ENCODE measurements at places on chromosomes 6 and 20. TPM values are rescaled to one million over a fixed set of nuclear protein-coding genes. Genes with fewer than 3 reads are reported as not detected.

The ZSCAN16 gene
- 10.3 TPM for total RNA-seq

The GSTA2 gene
- total RNA-seq: not detected

The FOXA2 gene
- total RNA-seq: not detected

The IP6K3 gene
- total RNA-seq: 3.9 TPM

The PSORS1C1 gene
- total RNA-seq: not detected

The TGM3 gene
- not detected for total RNA-seq

The AIF1 gene
- total RNA-seq: not detected

The CST2 gene
- not detected for total RNA-seq

The CDH4 gene
- 0.80 TPM for total RNA-seq

The SCGN gene
- 0.14 TPM for total RNA-seq

DNA sequence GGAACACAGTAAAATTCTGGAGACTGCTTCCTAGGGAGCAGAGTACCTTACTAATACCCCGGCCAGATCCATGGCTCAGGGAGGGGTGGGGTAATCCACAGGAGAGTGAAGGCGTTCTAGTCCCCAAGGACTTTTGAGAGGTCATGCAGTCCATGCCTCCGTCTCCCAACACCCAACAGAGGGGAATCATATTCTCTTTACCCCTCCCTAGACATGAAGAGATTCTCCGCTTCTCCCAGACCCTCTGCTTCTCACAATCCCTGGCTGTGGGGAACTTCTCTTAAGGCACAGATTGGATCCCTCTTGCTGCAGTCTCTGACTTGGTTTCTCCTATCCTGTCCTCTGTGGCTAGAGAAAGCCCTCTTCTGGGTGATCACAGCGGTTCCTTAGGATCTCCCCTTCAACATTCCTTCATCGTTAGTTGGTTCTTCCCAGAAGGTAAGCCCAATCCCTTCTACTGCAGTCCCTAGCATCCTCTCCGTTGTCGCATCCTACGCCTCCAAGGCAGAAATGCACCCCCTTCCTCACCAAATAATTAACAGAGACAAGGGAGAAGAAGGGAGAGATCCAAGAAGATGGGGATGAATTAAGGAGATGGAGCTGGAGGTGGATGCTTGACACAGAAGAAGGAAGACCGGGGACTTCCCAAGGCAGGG, 562 bp downstream of the GGT7 start:
- DNase-seq: no peak

DNA sequence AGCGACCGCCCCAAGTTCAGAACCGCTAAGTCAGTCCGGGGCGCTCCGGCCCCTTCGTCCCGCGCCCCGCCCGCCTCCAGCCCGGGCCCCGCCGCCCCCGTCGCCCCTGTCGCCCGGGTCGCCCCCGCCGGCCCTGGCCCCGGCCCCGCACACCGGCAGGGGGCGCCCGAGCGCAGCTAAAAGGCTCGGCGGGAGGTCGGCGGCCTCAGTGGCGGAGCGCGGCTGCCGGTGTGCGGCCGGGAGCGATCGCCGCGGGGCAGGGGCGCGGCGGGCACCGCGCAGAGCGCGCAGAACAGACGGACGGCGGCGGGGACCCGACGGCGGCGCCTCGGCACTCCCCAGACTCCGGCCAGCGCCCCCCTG, at the start of gene FNDC1:
TSS of gene FNDC1 (plus strand) at position 208 of the 363 bp plus-strand sequence. CDS start 197 bp downstream, outside the sequence.
- no peak for DNase-seq

DNA sequence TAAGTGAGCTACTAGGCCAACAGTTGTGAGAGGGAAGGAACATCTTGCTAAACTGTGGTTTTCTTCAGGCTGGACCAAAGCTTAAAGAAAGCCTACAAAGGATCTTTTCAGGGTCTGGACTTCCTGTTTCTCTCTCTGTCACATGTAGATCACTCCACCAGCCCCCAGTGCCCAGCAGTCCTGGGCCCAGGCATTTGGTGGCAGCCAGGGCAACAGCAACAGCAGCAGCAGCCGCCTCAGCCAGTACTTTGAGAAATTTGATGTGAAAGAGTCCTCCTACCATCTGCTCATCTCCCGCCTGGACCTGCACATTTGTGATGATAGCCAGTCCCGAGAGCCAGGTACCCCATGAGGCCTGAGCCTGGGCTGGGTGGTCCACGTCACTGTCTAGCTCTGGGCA, 44.1 kb downstream of the BLTP3A start:
- no peak for DNase-seq

- no peak for DNase-seq
These were observed 204.2 kb downstream of the TBC1D7 start for GRCh38 chr6:13124131-13124530.

DNA sequence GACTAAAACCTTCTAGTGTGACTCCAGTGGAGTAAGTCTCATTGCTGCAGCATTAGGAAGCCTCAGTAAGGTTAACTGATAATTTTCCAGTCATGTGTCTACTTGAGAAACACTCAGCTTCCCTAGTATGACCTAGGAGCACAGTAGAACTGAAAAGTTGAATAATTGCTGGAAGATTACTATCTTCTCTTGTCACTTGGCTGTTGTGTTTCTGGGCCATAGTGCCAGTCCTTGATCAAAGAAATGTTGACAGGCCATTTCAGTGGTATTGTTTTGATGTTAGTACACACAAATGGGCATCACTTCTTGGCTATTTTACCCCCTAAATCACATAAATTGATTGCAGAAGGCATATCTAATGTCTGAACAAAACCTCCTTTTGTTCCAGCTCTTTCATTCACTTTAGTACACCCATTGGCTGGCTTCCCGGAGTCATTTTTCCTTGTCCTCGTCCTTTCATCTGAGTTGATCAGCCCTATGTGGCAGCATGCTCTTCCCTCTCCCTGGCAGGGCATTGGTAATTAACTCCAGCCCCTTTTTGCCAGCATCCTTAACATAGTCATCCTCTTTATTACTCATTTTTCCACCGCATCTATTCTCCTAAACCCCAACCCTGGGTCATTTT, 6.0 kb downstream of the ENPP3 start:
- DNase-seq: no peak

DNA sequence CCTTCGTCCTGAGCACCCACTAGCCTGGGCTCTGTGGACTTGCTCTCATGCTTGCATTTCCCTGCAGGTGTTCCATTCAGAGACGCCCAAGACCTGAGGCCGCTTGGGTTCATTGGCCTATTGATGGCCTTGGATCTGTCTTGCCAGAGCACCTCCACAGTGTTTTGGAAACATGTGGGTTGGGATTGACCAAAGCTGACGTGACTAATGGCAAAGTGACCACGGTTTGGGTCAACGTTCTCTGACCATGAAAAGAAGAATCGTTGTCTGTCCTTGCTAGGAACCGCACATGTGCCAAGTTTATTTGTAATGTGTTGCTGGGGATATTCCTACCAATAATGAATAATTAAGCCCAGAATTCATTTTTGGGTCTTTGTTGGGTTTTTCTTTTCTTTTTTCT, 29.8 kb upstream of the BMP6 start:
- no peak for DNase-seq

GRCh38 chr6:15995493-15995892, 133.4 kb upstream of the MYLIP start:
- no peak for DNase-seq

- no peak for DNase-seq
These were observed 29.5 kb downstream of the STX11 start for GRCh38 chr6:144179828-144180227.

DNA sequence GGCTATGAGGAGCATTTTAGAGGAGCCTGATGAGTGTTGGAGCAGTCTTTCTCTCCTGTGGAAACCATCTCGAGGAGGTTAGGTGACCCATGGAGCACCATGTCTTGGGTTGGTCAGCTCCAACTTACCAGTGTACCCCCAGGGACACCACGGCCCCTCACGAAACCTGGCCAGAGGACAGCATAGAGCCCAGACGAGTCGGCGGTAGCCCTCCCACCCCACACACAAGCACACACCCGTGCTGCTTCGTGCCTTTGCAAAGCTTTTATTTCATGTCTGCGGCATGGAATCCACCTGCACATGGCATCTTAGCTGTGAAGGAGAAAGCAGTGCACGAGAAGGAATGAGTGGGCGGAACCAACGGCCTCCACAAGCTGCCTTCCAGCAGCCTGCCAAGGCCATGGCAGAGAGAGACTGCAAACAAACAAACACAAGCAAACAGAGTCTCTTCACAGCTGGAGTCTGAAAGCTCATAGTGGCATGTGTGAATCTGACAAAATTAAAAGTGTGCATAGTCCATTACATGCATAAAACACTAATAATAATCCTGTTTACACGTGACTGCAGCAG, 53.6 kb downstream of the EZR start:
- DNase-seq: no peak

GRCh38 chr20:23043376-23043775, 6.1 kb downstream of the THBD start:
- no peak for DNase-seq

- no peak for DNase-seq
These were observed 277.3 kb upstream of the PRND start for GRCh38 chr20:4444404-4444803.

GRCh38 chr20:31595654-31596411, 9.3 kb upstream of the ID1 start:
- DNase-seq: peak; percentile 97

- no peak for DNase-seq
These were observed 326.2 kb downstream of the CD83 start for GRCh38 chr6:14443629-14444268.

GRCh38 chr20:1890469-1891262, 4.5 kb upstream of the SIRPA start:
- DNase-seq: no peak

DNA sequence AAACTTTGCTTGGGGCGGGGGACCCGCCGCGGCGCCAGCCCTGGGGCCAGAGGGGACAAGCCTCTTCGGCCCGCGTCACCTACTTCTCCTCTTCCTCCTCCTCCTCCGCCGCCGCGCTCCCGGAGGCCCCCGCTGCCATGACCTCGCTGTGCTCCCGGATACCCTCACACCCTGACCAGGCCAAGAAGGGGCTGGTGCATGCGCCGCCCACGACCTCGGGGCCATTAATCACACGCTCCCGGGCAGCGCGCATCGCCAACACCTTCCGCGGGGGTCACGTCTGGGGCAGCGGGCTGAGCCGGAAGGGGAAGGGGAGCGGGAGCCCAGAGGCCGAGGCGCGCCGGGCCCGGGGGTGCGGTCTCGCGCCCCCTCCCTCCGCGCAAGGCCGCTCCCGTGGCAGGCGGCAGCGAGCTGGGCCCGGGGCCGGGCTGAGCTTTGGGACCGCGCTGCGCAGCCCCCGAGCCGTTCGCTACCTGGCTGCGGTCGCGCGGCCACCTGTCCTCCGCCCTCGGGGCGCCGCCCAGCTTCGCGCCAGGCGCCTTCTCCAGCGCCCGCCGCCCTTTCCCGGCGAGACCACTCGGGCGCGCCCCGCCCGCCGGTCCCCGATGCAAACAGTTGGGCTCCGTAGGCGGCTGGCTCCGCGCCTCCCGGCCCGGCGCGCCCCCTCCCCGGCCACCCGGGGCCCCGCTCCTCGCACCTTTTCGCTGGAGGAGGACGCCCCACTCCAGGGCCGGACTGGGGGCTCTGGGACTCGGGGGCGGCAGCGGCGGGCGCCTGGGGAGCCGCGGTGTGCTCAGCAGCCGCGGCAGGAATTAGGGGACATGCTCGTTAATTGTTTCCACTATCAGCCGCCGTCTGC, 575 bp upstream of the CNR1 start:
- peak; percentile 39 for DNase-seq

GRCh38 chr6:55069132-55069781, 105.1 kb upstream of the HCRTR2 start:
- peak; percentile 71 for DNase-seq

DNA sequence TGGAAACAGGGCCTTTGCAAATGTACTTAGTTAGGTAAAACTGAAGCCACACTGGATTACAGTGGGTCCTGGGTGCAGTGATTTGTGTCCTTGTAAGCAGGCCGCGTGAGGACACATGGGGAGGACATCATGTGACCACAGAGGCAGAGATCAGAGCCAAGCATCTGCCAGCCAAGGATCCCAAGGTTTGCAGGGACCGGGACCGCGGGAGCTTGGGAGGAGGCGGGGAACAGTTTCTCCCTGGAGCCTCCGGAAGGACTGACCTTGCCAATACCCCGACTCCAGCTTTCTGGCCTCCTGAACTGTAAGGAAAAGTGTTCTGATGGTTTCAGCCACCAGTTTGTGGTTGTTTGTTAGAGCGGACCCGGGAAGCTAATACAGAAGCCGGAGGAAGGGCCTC, 500.9 kb downstream of the PREX1 start:
- no peak for DNase-seq

GRCh38 chr6:34650823-34651222, 45.7 kb downstream of the ILRUN start:
- DNase-seq: no peak

DNA sequence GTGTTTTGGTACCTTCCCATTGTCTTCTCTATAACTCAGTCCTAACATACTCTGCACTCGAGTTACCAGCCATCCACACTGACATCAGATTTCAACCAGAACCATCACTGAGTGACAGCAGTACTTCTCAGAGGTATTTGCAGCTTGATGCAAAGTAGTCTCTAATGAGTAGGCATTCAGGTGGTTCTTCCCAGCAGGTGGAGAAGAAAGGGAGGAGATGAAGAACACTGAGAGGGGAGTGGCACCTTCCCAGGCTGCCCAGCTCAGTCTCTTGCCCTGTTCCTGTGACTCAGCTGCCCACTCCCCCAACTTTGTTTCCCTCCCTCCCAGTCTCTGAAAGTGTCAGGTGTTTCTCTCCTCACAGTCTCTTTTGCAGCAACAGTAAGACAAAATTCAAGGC, 38.7 kb upstream of the SMIM28 start:
- DNase-seq: no peak

DNA sequence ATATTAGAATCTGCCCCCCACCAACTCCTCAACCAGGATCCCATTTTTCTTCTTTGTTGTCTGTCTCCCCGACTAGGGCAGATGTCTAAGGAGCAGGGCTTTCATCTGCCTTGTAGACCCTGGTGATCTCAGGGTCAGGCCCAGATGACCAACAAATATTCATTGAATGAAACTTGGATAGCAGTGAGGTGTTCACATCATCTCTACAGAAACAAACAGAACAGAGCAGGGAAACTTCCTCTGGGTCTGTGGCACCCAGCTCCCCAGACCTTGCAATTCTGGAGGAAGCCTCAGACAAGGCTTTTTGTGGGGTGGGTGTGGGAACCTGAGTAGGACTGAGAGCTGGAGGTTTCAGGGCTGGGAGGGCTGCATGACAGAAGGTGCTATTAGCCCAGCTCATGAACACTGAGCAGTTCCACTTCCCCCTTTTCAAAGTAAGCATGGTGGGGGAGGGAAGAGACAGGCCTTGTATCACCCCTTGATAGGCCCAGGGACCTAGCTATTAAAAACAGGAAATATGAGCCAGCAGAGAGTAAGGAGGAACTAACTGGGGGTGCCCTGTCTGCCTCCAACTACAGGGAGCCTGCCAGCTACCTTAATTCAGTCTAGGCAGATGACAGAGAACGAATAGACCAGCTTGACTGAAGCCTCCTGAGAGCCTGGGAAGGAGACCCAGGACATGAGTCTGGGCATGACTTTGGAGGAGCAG, 37.3 kb upstream of the TOP1 start:
- DNase-seq: no peak

GRCh38 chr6:30311101-30311500, 15.6 kb upstream of the TRIM39 start:
- DNase-seq: no peak

DNA sequence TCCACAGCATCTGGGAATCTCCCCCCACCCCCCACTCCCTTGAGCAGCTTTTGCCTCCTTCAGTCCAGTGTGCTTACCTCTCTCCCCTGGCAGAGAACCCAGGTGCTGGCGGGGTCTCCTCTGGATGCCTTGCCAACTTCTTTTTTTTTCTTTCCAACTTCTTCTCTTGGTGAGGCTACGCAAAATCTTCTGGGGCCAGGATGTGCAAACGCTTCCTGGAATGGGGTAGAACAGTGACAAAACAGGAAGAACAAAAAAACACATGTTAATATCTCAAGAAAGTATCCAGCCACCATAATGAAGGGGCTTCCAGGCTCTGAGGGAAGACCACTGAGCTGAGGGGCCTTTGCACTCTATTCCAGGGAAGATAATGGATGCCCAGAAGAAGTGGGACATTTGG, 53.9 kb upstream of the DDR1 start:
- DNase-seq: no peak

Data from cardiac muscle cell (in vitro differentiated cells and primary cell).